Uterus (tissue), 4 donors: ENCODE measurements at places on chromosomes 1 and 21.

- DNase-seq, result no peak
Measured at GRCh38 chr1:43243299-43243698, 26.5 kb upstream of the TMEM125 start.

DNA sequence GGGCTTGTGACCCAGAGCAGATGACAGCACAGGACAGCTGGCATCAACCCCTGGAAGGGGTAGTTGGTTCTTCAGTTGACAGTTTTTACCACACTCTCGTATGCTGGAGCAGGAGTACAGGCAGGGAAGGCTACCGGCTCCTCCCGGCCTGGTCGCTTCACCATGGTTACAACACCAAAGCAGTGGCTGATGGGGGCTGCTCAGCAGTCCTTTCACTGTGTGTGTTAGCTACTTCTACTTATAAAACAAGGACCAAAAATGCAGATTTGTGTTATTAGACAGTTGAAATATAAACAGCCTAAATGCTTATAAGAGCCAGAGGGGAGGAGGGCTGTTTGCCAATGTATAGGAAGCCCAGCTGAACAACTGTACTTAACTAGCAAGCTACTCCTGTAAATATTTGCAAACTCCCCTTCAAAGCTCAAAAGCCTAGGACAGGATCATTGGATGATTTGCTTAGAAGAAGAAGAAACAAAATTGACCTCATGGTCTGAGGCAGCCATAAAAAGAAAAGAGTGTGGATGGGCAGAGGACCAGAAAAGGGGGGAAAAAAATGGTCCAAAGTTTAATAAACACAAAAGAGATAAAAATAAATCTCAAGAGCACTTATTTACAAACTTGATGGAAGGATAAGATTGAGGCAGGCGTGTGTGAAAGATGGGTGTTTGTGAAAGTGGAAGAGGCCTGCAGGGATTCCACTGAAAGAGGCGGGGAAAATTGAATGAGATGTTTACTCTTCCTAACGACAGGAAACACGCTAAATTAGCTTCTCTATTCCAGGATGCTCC lies 57.1 kb downstream of the TGFB2 start:
- no peak for DNase-seq

GRCh38 chr1:18637962-18638834 lies 7.6 kb downstream of the PAX7 start:
- no peak for DNase-seq

- DNase-seq, result no peak
Measured at GRCh38 chr1:217095050-217095622, 371.9 kb upstream of the ESRRG start.

GRCh38 chr1:7250176-7250575 lies 464.9 kb downstream of the CAMTA1 start:
- DNase-seq, result no peak
